OCI-LY7 (cell line): ENCODE measurements at places on chromosomes 4 and X.
A peak's percentile ranks its signal among the peaks of the same experiment; 100 is the strongest.

DNA sequence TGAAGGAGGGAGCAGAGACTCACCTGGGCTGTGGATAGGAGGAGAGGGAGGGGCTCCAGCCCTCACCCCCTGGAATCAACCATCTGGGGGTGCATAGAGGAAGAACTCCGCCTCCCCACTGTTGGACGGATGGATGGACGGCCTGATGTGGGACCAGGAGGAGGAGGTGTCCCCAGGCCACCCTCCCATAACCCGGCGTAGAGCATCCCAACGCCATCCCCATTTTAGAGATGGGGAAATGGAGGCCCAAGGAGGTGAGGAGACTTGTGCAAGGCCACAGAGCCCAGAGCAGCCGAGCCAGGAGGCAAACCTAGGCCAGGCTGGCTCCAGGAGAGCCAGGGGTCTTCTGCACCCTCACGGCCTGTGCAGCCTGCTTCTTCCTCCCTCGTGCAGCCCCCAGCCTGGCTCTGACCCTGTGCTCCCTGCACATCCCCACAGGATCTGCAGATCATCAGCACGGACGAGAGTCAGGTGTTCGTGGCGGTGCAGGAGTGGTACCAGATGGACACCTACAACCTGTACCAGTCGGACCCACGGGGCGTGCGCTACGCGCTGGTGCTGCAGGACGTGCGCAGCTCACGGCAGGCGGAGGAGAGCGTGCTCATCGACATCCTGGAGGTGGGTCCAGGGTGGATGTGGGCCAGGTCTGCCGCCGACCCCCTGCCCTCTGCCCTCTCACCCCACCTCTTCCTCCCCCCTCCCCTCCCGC is 241.0 kb upstream of the PSAPL1 start:
- no peak for DNase-seq

DNA sequence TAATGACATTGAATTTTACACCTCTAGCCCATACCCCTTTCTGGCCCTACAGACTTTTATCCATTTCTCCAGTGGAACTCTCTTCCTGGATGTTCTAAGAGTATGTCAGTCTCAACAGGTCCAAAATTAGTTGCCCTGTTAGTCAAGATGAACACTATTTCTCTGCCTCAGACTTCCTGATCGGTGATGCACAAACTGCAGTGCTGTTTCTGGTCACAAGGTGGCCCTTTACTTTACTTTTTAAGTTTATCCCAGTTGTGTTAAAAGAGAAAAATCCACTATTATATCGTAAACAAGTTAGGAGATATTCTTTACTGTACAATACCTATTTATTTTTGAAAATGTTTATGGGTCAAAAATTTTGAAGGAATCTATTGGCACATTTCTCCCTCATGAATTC is 13.1 kb downstream of the TCEAL7 start:
- peak; percentile 33 for DNase-seq

DNA sequence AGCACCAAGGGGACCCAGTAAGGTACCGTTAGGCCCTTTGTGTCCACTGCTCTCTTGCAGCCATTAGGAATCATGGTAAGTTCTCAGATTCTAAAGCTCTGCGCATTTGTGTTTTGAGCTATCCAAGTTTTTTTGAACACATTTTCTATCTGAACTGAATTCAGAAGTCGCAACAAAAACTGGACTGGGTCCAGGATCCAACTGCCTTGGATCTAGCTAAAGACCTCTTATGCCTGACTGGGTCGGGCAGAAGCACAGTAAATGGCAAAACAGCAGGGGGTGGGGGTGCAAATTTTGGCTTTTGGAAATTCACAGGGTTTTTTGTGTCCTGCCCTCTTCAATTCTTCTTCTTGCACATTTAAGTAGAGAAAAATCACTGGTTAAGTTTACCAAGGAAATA is 30.0 kb downstream of the RCHY1 start:
- DNase-seq, result no peak

GRCh38 chr4:1501754-1502500 is 95.7 kb upstream of the NKX1-1 start:
- DNase-seq, result no peak

- no peak for DNase-seq
These were observed 14.1 kb upstream of the SEC24D start for GRCh38 chr4:118849867-118850487.

DNA sequence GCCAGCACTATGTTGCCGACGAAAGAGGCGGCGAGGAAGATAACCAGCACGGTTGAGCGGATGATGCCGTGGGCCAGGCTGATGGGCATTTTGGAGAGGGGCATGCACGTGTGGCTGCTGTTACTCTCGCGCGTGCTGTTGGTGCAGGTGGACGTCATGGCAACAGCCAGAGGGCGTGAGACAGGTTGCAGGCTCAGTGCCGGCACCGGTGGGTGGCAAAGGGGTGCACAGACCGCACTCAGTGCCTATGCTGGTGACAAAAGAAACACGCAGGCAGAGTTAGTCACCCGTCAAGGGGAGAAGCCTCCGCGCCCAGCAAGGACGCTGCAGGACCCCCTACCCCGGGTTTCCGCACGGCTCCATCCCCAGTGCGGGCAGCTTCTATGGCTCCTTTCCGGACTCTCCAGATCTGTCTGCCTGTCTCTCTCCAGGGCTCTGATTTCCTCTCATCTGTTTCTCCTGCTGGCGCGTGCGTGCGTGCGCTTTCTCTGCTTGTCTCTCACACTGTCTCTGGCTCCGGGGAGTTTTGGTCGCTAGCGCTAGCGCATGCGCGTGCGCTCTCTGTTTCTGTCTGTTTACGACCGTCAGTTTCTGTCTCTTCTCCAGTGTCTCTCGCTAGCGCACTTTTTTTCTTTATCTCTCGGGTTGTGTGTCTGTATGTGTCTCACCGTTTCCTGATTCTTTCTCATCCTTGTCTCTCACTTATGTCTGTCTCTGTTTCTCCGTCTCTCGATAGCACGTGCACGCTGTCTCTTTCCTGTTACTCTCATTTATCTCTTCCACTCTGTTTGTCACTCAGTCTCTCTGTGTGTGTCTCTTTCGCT is 2.1 kb downstream of the GPR101 start:
- DNase-seq, result no peak

DNA sequence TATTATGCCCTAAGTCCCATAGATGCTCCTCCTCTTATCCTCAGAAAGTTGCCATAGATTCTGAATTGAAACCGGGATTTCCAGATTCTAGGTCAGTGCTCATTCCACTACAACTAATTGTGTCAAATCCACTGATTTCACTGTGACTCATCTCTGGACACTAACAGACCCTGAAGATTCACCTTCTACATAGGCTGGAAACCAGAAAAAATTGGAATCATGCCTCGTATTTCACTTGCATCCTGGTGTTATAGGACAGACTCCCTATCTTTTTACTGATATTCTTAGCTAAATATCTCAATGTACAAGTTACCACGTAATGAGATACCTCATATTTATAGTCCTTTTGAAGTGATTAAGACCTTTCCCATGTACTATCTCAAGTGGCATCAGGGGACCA is 36.7 kb downstream of the CLNK start:
- DNase-seq, result no peak

- DNase-seq, result peak; percentile 62
These were observed 527 bp downstream of the NOA1 start for GRCh38 chr4:56976837-56977320.

GRCh38 chrX:129981752-129982299 is 609 bp upstream of the BCORL1 start:
- no peak for DNase-seq

- no peak for DNase-seq
These were observed 624.8 kb upstream of the ATOH1 start for GRCh38 chr4:93203708-93204107.

DNA sequence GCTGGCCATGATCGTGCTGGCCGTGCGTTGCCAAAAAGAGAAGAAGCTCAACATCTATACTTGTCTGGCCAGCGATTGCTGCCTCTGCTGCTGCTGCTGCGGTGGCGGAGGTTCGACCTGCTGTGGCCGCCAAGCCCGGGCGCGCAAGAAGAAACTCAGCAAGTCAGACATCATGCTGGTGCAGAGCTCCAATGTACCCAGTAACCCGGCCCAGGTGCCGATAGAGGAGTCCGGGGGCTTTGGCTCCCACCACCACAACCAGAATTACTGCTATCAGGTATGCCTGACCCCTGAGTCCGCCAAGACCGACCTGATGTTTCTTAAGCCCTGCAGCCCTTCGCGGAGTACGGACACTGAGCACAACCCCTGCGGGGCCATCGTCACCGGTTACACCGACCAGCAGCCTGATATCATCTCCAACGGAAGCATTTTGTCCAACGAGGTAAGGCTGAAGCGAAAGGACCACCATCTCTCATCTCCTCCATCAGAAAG is 3.3 kb downstream of the PCDH10 start:
- DNase-seq, result no peak

- DNase-seq, result no peak
These were observed 262.5 kb upstream of the PCDH18 start for GRCh38 chr4:137794764-137795254.

DNA sequence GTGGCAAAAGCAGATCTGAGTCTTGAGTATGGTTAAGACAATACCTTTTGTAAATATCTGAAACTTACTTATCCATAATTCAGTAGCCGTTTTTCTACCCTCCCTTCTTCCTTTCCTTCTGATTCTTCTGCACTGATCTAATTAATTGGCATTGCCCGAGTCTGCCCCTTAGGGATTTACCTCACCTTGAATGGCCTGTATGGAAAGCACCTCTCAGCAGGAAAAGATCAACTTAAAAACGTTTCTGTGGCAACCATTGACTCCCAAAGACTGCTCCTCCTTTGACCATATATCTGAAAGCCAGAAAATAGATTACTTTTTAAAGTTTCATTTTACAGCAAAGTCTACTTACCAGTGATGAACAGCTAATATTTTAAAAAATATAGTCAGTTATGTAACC is 496.5 kb upstream of the LCORL start:
- no peak for DNase-seq

- no peak for DNase-seq
These were observed at the start of gene BEX5 for GRCh38 chrX:102155806-102156179. Gene BEX5, minus strand, starts transcription at chrX:102155977. Its CDS starts 1,712 bp downstream, at chrX:102154265.

GRCh38 chr4:60611762-60612496 is 588.2 kb upstream of the ADGRL3 start:
- DNase-seq, result no peak

- no peak for DNase-seq
These were observed 10.4 kb upstream of the CLCN4 start for GRCh38 chrX:10146346-10146745.

GRCh38 chr4:14100349-14100748 is 472.8 kb upstream of the BOD1L1 start:
- DNase-seq, result no peak

DNA sequence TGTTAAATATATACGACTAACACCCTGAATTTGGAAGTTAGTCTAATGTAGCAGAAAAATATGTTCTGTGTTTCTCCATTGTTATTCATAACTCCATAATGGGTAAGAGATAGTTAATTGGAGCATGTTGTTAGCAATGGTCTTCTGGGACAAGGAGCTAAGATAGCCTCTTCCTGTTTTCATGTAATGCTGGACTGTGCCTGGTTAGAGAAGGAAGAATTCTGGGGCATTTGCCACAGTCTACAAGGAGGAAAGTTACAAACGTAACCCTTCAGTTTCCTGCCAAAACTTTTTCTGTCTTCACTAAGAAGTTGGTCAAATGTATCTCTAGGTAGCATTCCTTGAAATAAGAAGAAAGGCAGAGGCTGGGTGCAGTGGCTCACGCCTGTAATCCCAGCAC is 5.8 kb downstream of the PRDX4 start:
- no peak for DNase-seq

DNA sequence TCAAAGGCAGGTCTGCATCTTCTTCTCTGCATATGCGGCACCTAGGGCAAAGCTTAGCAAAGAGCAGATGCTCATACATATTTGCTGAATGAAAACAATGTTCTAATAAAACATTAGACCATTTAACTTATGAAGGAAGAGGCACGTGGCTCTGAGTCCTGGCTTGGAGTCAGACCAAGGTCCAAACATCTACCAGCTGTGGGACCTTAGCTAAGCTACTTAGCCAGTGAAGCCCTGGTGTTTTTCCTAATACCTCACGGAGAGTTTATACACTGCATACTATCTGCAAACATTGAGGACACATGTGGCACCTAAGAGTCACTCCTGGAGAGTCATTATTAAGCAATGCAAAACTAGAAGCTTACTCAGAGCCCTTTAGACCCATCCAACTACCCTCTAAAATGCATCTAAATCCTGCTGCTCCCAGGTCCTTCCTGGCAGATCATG is 9.0 kb downstream of the PDGFC start:
- no peak for DNase-seq

- DNase-seq, result no peak
These were observed 317.1 kb downstream of the DCTD start for GRCh38 chr4:182600093-182600492.

DNA sequence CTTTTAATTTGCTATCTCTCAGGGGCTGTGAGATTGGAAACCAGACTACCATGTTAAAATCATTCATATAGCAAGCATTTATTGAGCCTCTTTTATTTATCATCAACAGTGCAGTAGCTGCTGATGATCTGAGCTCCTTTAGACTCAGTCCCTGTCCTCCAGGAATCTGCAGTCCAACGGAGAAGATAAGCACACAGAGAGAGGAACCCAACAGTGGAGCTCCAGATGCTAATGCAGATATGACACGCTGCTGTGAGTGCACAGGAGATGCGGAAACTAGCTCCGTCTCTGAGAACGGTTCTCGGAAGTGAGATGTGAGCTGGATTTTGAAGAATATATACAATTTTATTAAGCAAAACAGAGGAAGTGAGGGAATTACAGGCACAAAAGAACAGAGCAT is 35.4 kb downstream of the DCHS2 start:
- DNase-seq, result no peak

DNA sequence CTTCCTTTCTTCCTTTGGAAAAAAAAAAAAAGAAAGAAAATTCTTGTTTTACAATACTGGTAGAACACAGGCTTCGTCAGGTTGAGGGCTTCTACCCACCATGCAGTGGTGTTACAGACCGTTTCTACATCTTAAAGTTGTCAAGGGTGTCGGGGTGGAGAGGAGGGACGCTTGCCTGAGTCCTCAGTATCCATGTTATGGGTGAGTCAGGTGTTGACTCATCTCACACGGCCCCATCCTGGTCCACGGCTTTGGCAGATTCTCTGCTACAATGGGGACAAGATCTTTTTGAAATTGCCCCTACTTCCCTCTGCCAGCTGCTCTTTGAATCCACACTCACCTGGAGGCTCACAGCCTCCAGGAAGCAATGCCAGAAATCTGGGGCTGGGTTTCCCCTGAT is 310.3 kb upstream of the ZFP42 start:
- DNase-seq, result no peak

GRCh38 chr4:120005527-120005926 is 61.1 kb downstream of the MAD2L1 start:
- DNase-seq, result no peak

- peak; percentile 70 for DNase-seq
These were observed 55.0 kb upstream of the PRDM5 start for GRCh38 chr4:120977435-120977997.

GRCh38 chr4:47442980-47443379 is 20.5 kb downstream of the COMMD8 start:
- DNase-seq, result peak; percentile 22

GRCh38 chr4:1094336-1094690 is 19.1 kb downstream of the RNF212 start:
- DNase-seq, result no peak

- no peak for DNase-seq
These were observed 25.6 kb downstream of the ATP10D start for GRCh38 chr4:47510506-47511143.
